ENCODE measurements at places on chromosomes 7 and 10. TPM values are rescaled to one million over a fixed set of nuclear protein-coding genes. Genes with fewer than 3 reads are reported as not detected.

DNA sequence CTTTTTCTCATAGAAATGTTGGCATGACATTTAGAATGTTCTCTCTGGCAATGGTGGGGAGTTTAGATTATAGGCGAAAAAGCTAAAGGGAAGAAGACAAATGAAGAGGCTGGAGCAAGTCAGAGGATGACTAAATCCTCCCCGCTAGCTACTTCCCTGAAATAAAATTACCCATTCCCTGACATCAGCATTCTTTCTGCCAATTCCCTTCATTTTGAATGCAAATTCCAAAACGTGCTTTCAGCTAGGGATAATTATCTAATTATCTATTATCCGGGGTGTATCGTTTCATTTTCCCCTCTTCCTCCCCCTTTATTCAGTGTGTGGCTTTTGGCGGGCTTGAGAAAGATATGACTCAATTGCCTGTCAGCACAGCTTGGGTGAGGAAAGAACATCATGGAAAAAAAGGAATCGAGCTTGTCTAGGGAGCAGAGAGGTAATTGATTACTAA, 672.3 kb downstream of the TNS3 start:
- H3K27me3 ChIP-seq = no peaks in the 10 kb centered on the region
- no peaks in the 10 kb centered on the region for H3K4me1 ChIP-seq
- no peak for DNase-seq

GRCh38 chr7:138359870-138360559, 100.0 kb upstream of the TRIM24 start:
- no peaks in the 10 kb centered on the region for H3K36me3 ChIP-seq
- no peaks in the 10 kb centered on the region for H3K4me1 ChIP-seq
- no peak overlapping the region for H3K4me3 ChIP-seq
- DNase-seq = no peak
- H3K27me3 ChIP-seq = no peaks in the 10 kb centered on the region

DNA sequence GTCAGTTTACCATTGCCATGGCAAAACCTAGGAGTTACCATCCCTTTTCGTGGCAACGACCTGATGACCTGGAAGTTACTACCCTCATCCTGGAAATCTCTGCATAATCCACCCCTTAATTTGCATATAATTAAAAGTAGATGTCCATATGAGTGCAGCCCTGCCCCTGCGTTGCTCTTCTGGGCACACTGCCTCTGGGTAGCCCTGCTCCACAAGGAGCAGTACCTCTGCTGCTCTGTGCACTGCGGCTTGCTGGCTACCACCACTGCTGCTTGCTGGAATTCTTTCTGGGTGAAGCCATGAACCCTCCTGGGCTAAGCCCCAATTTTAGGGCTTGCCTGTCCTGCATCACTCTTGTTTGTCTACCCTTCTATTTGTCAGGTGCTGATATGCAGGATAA, 12.5 kb downstream of the CYP17A1 start:
- H3K4me1 ChIP-seq = no peaks in the 10 kb centered on the region
- no peak for DNase-seq
- H3K36me3 ChIP-seq = no peaks in the 10 kb centered on the region
- no peak overlapping the region for H3K27ac ChIP-seq
- H3K4me3 ChIP-seq = no peak overlapping the region

GRCh38 chr7:5678295-5679047, 103.0 kb downstream of the RNF216 start:
- H3K4me3 ChIP-seq = no peak overlapping the region
- H3K27me3 ChIP-seq = no peaks in the 10 kb centered on the region
- H3K36me3 ChIP-seq = peaks cover 12% of the 10 kb centered on the region
- H3K4me1 ChIP-seq = peaks cover 62% of the 10 kb centered on the region
- no peak for DNase-seq

- no peaks in the 10 kb centered on the region for H3K4me1 ChIP-seq
- no peak for DNase-seq
- no peaks in the 10 kb centered on the region for H3K27me3 ChIP-seq
- no peak overlapping the region for H3K4me3 ChIP-seq
These were observed 56.7 kb downstream of the ITIH5 start for GRCh38 chr10:7610026-7610425.

- no peak overlapping the region for H3K27ac ChIP-seq
- DNase-seq = no peak
- no peaks in the 10 kb centered on the region for H3K27me3 ChIP-seq
- H3K4me1 ChIP-seq = no peaks in the 10 kb centered on the region
- no peaks in the 10 kb centered on the region for H3K36me3 ChIP-seq
These were observed 1014.1 kb downstream of the REEP3 start for GRCh38 chr10:64535131-64535867.

DNA sequence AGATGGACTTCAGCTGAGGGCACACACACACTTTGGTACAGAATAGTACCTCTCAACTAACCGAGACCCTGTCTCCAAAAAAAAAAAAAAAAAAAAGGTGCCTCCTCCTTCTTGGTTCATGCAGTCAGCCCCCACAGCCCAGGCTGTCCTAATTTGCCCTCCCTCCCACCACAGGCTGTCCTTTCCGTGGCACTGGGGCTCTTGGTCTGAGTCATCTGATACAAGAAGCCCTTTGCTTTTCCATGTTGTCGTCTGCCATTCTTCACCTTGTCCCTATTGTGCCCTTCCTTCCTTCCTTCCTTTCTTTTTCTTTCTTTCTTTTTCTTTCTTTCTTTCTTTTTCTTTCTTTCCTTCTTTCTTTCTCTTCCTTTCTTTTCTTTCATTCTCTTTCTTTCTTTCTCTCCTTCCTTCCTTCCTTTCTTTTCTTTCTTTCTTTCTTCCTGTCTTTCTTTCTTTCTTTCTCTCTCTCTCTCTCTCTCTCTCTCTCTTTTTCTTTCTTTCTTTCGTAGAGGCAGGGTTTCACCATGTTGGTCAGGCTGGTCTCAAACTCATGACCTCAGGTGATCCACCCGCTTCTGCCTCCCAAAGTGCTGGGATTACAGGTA, 96.0 kb upstream of the IKZF1 start:
- peaks cover 97% of the 10 kb centered on the region for H3K4me1 ChIP-seq
- H3K27me3 ChIP-seq = no peaks in the 10 kb centered on the region
- peaks cover 12% of the 10 kb centered on the region for H3K36me3 ChIP-seq
- DNase-seq = peak; percentile 9
- H3K27ac ChIP-seq = peak overlapping the region; percentile 93
- H3K4me3 ChIP-seq = no peak overlapping the region

DNA sequence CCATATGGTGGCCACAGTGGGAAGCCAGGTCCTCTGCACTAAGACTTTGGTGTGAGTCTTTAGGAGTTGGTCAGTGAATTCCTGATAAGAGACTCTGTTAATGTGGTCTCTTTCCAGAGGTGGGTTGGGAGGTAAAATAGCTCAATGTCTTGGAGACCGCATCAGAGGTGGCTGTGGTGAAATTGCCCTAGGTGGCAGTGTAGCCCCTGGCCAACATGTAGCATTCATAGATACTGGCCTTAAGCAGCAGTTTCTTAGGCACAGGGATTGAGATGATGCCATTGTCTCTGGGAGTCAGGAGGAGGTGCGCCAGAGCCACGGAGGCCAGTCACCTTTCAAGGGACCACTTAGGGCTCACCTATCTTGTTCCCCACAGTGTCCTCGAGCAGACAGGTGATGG, 202.8 kb downstream of the CREB5 start:
- H3K4me3 ChIP-seq = no peak overlapping the region
- no peak overlapping the region for H3K27ac ChIP-seq
- peaks cover 6% of the 10 kb centered on the region for H3K27me3 ChIP-seq
- no peaks in the 10 kb centered on the region for H3K36me3 ChIP-seq

DNA sequence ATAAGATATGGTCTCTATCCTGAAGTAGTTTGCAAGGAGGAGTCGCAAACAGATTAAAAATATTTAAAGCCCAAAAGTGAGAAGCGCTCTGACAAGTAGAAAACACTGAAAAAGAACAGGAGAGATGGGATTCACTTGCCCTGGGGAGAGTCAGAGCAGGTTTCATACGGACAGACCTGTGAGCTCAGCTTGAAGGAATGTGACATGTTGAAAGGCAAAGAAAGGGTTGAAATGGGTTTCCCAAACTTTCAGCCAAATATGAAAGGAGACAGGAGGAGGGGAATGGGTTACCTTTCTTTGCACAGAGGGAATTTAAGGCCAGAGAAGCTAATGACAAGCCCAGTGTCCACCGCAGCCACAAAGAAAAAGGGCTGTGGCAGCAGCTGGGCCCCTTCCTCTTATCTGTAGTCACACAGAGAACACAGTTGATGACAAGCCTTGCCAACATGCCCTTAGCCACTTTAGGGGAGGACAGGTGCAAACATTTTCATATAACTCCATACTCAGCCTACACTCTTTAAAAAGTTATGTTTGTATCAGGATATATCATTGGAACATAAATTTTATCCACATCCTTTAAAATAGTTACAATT, 14.9 kb downstream of the HOXA1 start:
- peaks cover 19% of the 10 kb centered on the region for H3K27me3 ChIP-seq
- H3K27ac ChIP-seq = no peak overlapping the region
- H3K4me1 ChIP-seq = peaks cover 7% of the 10 kb centered on the region
- no peak overlapping the region for H3K4me3 ChIP-seq
- no peaks in the 10 kb centered on the region for H3K36me3 ChIP-seq

DNA sequence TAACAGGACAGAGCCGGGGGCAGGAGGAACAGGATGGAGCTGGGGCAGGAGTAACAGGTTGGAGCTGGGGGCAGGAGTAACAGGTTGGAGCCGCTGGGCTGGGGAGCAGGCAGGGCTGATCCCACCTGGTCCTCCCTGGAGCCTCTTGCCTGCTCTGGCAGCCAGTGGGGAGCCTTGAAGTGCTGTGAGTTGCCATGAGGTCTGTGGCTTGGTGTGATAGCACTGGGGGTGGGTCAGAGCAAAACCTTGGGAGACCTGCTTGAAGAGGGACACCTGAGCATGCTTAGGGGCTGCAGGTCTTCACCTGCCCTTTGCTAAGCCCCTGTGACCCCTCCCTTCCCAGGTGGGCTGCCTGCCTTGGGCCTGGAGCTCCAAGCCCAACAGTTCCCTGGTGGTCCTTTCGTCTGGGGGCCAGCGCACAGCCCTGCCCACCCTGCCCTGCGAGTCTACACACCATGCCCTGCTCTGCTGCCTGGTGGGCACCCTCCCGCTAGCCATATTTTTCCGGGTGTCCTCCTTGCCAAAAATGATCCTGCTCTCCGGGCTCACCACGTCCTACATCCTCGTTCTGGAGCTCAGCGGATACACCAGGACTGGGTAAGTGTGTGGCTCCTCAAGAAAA, 111.6 kb downstream of the ADCY1 start:
- peaks cover 2% of the 10 kb centered on the region for H3K4me1 ChIP-seq
- H3K27ac ChIP-seq = no peak overlapping the region
- no peaks in the 10 kb centered on the region for H3K27me3 ChIP-seq
- no peak overlapping the region for H3K4me3 ChIP-seq

GRCh38 chr10:69388488-69388887, 28.2 kb downstream of the TACR2 start:
- H3K27ac ChIP-seq = no peak overlapping the region
- H3K4me1 ChIP-seq = peaks cover 33% of the 10 kb centered on the region
- H3K4me3 ChIP-seq = no peak overlapping the region
- no peaks in the 10 kb centered on the region for H3K27me3 ChIP-seq
- peaks cover 53% of the 10 kb centered on the region for H3K36me3 ChIP-seq
- DNase-seq = no peak

DNA sequence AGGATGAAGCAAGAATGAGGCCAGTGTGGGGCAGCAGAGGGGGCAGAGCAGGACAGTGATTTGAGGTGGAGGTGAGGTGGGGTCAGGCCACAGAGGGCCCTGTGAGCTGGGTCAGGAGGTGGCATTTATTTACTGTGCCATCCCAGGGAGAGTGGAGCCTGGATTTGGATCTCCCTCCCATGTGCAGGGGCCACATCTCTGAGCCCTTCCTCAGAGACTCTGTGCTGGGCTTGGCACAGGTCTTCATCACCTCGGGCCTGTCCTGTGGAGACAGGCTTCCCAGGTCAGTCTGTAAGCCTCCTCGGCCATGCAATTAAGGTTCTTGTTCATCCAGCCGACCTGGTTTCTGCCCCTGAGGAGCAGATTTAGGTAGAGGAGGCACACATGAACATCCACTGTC, 40.9 kb downstream of the ZNF777 start:
- H3K4me1 ChIP-seq = peaks cover 22% of the 10 kb centered on the region
- H3K4me3 ChIP-seq = no peak overlapping the region
- H3K36me3 ChIP-seq = no peaks in the 10 kb centered on the region
- no peak for DNase-seq

- DNase-seq = no peak
- no peak overlapping the region for H3K4me3 ChIP-seq
- H3K27me3 ChIP-seq = no peaks in the 10 kb centered on the region
- no peak overlapping the region for H3K27ac ChIP-seq
These were observed 40.9 kb downstream of the HDAC9 start for GRCh38 chr7:18536486-18536885.

TFR2 gene
- 9.8 TPM for total RNA-seq

SPDYE11 gene
- total RNA-seq = not detected

CYP3A4 gene
- not detected for total RNA-seq

SPDYE1 gene
- not detected for total RNA-seq

PVRIG gene
- 61.2 TPM for total RNA-seq

RTKN2 gene
- total RNA-seq = 8.8 TPM

C10orf95 gene
- not detected for total RNA-seq

PIP gene
- total RNA-seq = not detected

GRM8 gene
- total RNA-seq = not detected

AOC1 gene
- not detected for total RNA-seq

FAM13C gene
- not detected for total RNA-seq

Data from activated CD4-positive, alpha-beta T cell treated with anti-CD3 and anti-CD28 coated beads, Interleukin-2, amount 10 ng/mL, durations not matched to agents 7 days and 5 days (primary cell).